ENCODE measurements at places on chromosomes 2 and 18. TPM values are rescaled to one million over a fixed set of nuclear protein-coding genes. Genes with fewer than 3 reads are reported as not detected.

Gene THUMPD2
- total RNA-seq, result 4.6 TPM

Gene PDE1A
- 14.0 TPM for total RNA-seq

Gene RPS27A
- total RNA-seq, result 910 TPM

Gene CRYGA
- total RNA-seq, result not detected

Gene CFC1
- total RNA-seq, result not detected

Gene C2orf66
- total RNA-seq, result 0.09 TPM

Gene ZBTB7C
- not detected for total RNA-seq

Gene SEPTIN10
- total RNA-seq, result 122 TPM

Gene DNAH7
- total RNA-seq, result under 0.01 TPM

Gene UGT1A7
- under 0.01 TPM for total RNA-seq
